Activated T-helper 1 cell treated with anti-CD3 and anti-CD28 coated beads, Interleukin-12 subunit alpha, Interleukin-12 subunit beta, Interleukin-2, Interleukin-4 antibody, amounts not matched to agents 30 ng/mL and 10 ng/mL and 1 ng/mL, durations not matched to agents 14 hours and 24 hours and 36 hours (primary cell): ENCODE measurements at places on chromosomes 12 and 14. TPM values are rescaled to one million over a fixed set of nuclear protein-coding genes. Genes with fewer than 3 reads are reported as not detected.
A peak's percentile ranks its signal among the peaks of the same experiment; 100 is the strongest.

- H3K36me3 ChIP-seq: peaks cover 3% of the 10 kb centered on the region
- no peak for DNase-seq
- H3K4me1 ChIP-seq: peaks cover 25% of the 10 kb centered on the region
- H3K27me3 ChIP-seq: no peaks in the 10 kb centered on the region
Observed at GRCh38 chr12:1740161-1740948, 49.5 kb downstream of the ADIPOR2 start.

- H3K4me3 ChIP-seq: no peak overlapping the region
- no peak overlapping the region for H3K27ac ChIP-seq
- H3K4me1 ChIP-seq: peaks cover 5% of the 10 kb centered on the region
- no peak for DNase-seq
- no peaks in the 10 kb centered on the region for H3K36me3 ChIP-seq
- H3K27me3 ChIP-seq: peaks cover 16% of the 10 kb centered on the region
Observed at GRCh38 chr12:62689042-62689839, 222.6 kb downstream of the MON2 start.

DNA sequence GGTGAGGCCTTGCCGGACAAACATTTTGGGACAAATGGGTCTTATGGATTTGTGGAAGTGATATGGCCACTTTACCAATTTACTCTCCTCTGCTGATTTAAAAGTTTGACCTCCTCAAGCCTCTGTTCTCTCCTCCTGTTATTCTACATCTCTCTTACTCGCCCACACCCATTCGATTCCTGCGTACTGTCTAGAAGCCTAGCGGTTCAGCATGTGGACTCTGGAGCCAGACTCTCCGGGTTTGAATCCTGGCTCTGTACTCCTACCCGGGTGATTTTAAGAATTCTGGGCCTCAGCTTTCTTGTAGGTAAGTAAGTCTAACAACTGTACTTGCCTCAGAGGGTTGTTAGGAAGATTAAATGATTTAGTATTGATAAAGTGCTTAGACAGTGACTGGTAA, 168.6 kb upstream of the IFNG-AS1 start:
- H3K36me3 ChIP-seq: no peaks in the 10 kb centered on the region
- H3K27me3 ChIP-seq: peaks cover 2% of the 10 kb centered on the region
- no peak for DNase-seq
- H3K4me1 ChIP-seq: no peaks in the 10 kb centered on the region
- no peak overlapping the region for H3K4me3 ChIP-seq
- H3K27ac ChIP-seq: no peak overlapping the region

DNA sequence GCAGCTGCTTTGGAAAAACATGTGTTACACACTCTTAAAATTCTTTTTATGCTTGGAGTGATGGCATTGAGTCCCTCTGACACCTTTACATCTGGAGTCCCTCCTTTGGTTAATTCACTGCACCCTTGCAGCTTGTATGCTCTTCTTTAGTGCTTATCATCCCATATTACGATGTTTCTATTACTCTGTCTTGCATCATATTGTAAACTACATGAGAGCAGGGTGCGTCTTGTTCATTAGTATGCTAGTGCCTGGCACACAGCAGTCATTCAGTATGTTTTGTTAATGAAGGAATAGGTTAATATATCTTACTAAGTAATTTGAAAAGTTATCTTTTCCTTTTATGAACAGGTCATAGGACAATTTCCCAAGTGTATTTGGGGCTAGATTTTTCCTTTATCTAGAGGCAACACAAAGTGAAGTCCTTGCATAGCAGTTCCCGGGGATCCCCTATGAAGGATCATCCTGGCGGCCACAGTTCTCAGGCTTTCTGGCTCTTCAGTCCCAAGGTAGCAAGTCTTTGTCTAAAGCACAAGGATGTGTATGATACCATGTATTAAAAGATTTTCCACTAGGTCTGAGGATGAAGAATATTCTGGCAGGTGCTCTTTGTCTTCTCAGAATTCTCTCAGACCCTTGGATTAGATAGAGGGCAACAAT, 363.8 kb downstream of the FUT8 start:
- H3K27me3 ChIP-seq: peaks cover 25% of the 10 kb centered on the region
- H3K4me1 ChIP-seq: no peaks in the 10 kb centered on the region
- DNase-seq: no peak
- H3K27ac ChIP-seq: no peak overlapping the region
- H3K4me3 ChIP-seq: no peak overlapping the region
- H3K36me3 ChIP-seq: peaks cover 2% of the 10 kb centered on the region

DNA sequence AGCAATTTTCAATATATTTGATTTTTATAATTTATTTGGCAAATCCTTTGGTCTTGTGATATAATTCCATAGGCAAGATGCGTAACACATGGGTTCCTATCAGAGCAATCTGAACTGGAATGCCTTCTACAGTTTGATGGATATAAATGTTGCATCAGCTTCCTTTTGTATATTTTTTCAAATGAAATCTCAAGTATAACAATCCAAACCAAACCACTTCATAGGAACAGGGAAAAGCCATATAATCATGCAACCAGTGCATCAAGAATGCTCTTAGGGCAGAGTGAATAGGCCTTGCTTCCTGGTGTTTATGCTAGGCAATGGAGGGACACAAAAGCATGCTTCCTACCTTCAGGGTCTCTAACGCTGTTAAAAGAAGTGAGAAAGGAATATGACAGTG, 34.5 kb downstream of the EFCAB11 start:
- H3K27ac ChIP-seq: no peak overlapping the region
- peaks cover 2% of the 10 kb centered on the region for H3K36me3 ChIP-seq
- peaks cover 2% of the 10 kb centered on the region for H3K4me1 ChIP-seq
- no peak overlapping the region for H3K4me3 ChIP-seq
- DNase-seq: no peak
- peaks cover 6% of the 10 kb centered on the region for H3K27me3 ChIP-seq

GRCh38 chr14:34776611-34777010, 62.2 kb upstream of the CFL2 start:
- H3K36me3 ChIP-seq: peaks cover 54% of the 10 kb centered on the region

GRCh38 chr14:104084251-104085002, 1.1 kb upstream of the ASPG start:
- H3K36me3 ChIP-seq: no peaks in the 10 kb centered on the region
- no peak overlapping the region for H3K27ac ChIP-seq
- H3K4me3 ChIP-seq: no peak overlapping the region
- no peak for DNase-seq
- no peaks in the 10 kb centered on the region for H3K27me3 ChIP-seq

GRCh38 chr12:128698301-128698972, 125.3 kb downstream of the SLC15A4 start:
- no peak overlapping the region for H3K4me3 ChIP-seq
- H3K27ac ChIP-seq: no peak overlapping the region
- no peaks in the 10 kb centered on the region for H3K27me3 ChIP-seq
- H3K4me1 ChIP-seq: no peaks in the 10 kb centered on the region

DNA sequence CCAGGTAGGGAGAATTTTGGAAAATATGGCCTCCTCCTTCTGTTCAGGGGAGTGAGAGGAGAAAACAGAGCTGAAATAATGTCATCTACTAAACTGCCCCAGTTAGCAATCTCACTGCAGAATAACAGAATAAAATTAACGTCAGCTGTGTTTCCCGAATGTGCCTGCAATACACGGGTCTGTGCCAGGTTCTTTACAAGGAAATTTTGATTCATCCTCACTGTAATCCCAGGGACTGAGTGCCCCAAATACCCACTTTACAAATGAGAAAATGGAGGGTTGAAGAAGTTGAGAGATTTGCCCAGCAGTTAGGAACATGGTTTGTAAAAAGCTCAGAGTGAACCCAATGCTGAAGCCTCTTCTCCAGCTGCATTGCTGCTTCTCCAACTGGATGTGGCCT, 21.3 kb upstream of the SERPINA6 start:
- no peak overlapping the region for H3K27ac ChIP-seq
- peaks cover 6% of the 10 kb centered on the region for H3K27me3 ChIP-seq
- H3K4me3 ChIP-seq: no peak overlapping the region
- H3K36me3 ChIP-seq: peaks cover 2% of the 10 kb centered on the region

- peaks cover 94% of the 10 kb centered on the region for H3K4me1 ChIP-seq
- DNase-seq: no peak
- H3K27me3 ChIP-seq: no peaks in the 10 kb centered on the region
- H3K36me3 ChIP-seq: peaks cover 69% of the 10 kb centered on the region
Observed at GRCh38 chr12:11771895-11772502, 122.5 kb downstream of the ETV6 start.

DNA sequence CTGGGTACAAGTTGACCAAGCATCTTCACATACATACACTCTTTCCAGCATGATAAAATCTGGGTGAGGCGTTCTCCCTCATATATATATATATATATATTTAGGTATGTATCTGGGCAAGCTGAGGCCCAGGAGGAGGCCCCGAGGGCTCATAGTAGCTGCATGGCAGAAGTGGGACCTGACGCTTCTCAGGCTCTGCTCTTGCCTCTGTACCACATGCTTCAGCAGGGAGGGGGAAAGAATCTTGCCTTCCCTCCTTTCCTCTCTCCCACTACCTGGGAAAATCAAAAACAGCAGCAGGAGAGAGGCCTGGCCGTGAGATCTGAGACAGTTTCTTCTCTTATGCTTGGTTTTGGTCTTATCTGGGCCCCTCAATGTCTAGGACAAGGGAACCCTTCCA, 9.2 kb downstream of the PPP1R1A start:
- peaks cover 7% of the 10 kb centered on the region for H3K36me3 ChIP-seq
- H3K4me1 ChIP-seq: no peaks in the 10 kb centered on the region
- peaks cover 12% of the 10 kb centered on the region for H3K27me3 ChIP-seq
- no peak overlapping the region for H3K27ac ChIP-seq
- no peak overlapping the region for H3K4me3 ChIP-seq

DNA sequence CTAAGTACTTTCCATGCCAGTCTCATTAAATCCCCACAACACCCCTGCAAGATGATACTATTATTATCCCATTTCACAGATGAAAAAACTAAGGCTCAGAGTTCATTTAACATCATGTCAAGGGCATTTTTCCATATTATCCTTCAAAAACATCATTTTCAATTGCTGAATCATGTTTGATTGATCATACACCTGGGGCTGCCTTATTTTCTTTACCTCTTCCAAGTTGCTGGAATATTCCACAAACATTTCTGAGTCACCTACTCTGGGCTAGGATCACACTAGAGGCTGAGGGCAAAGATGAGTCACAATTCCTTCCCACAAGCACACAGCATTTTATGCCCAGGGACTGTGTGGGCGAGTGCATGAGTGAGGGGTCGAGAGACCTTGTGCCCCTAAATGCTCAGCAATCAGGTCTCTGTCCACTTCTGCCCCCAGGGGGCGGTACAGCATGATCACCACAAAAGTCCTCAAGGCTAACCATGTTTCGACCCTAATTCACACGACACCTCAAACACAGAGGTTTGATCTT, 14.1 kb upstream of the TMEM119 start:
- H3K4me1 ChIP-seq: peaks cover 37% of the 10 kb centered on the region
- H3K36me3 ChIP-seq: peaks cover 22% of the 10 kb centered on the region
- H3K27ac ChIP-seq: peak overlapping the region; percentile 1
- peaks cover 2% of the 10 kb centered on the region for H3K27me3 ChIP-seq
- no peak overlapping the region for H3K4me3 ChIP-seq

DNA sequence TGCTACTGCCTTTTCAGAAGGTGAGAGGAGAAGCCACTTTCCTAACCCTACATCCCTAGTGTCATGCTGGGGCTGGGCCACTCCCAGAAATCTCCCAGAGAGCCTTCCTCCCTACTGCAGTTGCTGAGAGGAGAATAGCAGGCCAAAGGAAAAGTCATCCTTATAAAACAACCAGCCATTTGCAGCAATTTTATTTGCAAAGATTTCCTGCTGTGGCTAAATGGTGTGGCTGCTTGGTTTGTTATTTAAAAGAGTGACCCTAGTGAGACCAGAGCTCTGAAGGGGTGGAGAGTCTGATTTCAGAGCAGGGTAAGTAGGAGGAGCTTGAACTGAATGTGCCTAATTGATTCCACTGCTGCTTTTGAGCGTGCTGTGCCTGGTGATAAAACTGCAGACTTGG, 232.0 kb downstream of the GRIN2B start:
- no peak overlapping the region for H3K4me3 ChIP-seq
- H3K27me3 ChIP-seq: peaks cover 9% of the 10 kb centered on the region
- DNase-seq: no peak
- no peak overlapping the region for H3K27ac ChIP-seq

- no peaks in the 10 kb centered on the region for H3K4me1 ChIP-seq
- H3K27me3 ChIP-seq: no peaks in the 10 kb centered on the region
- H3K36me3 ChIP-seq: no peaks in the 10 kb centered on the region
- DNase-seq: no peak
- H3K27ac ChIP-seq: no peak overlapping the region
Observed at GRCh38 chr12:115762936-115763335, 514.6 kb downstream of the MED13L start.

DNA sequence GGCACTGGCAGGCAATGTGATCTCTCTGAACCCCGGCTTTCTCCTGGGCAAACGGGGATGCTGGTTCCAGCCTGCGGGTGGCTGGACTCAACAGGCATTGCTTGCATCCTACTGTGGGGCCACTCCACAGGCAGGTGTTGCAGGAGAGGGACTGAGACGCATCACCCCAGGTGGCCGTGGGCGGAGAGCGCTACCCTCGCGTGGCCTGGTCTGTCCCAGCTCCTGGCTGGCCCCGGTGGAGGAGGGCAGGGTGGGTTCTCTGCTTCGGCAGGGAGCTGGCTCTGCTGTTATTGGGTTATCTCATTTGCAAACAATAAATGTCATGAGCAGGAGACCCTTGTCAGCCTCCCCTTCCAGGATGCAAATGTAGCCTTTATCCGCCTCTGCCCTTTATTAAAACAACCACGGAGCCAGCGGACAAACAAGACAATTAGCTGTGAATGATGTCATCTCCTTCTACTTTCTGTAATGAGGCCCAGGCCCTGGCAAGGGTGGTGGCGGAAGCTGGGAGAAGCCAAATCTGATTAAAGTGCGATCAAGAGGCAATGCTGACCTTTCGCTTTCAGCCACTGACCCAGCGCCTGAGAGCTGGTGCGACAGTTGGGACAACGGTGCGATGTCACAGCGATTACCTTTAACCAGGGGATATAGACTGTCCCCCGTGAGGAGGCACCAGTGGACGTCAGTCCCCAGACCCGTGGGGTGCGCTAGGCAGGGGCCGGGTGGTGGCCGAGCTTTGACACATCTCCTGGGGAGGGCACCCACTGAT, 161.8 kb downstream of the KIF26A start:
- DNase-seq: no peak
- no peak overlapping the region for H3K4me3 ChIP-seq
- no peak overlapping the region for H3K27ac ChIP-seq
- H3K36me3 ChIP-seq: no peaks in the 10 kb centered on the region
- H3K4me1 ChIP-seq: no peaks in the 10 kb centered on the region

- H3K4me3 ChIP-seq: no peak overlapping the region
- H3K36me3 ChIP-seq: peaks cover 18% of the 10 kb centered on the region
- no peak for DNase-seq
- no peaks in the 10 kb centered on the region for H3K27me3 ChIP-seq
- peaks cover 30% of the 10 kb centered on the region for H3K4me1 ChIP-seq
- no peak overlapping the region for H3K27ac ChIP-seq
Observed at GRCh38 chr12:53579545-53579955, 46.6 kb downstream of the ATF7 start.

Gene SLC5A8
- total RNA-seq: not detected in 2 replicates

Gene GPRC5D
- total RNA-seq: not detected in 2 replicates

Gene LTB4R2
- total RNA-seq: 8.9 and 10.3 TPM in 2 replicates
